ENCODE measurements at places on chromosomes 12 and 14.

- no peak for DNase-seq
Observed at GRCh38 chr14:101583715-101584054, 22.4 kb downstream of the DIO3 start.

DNA sequence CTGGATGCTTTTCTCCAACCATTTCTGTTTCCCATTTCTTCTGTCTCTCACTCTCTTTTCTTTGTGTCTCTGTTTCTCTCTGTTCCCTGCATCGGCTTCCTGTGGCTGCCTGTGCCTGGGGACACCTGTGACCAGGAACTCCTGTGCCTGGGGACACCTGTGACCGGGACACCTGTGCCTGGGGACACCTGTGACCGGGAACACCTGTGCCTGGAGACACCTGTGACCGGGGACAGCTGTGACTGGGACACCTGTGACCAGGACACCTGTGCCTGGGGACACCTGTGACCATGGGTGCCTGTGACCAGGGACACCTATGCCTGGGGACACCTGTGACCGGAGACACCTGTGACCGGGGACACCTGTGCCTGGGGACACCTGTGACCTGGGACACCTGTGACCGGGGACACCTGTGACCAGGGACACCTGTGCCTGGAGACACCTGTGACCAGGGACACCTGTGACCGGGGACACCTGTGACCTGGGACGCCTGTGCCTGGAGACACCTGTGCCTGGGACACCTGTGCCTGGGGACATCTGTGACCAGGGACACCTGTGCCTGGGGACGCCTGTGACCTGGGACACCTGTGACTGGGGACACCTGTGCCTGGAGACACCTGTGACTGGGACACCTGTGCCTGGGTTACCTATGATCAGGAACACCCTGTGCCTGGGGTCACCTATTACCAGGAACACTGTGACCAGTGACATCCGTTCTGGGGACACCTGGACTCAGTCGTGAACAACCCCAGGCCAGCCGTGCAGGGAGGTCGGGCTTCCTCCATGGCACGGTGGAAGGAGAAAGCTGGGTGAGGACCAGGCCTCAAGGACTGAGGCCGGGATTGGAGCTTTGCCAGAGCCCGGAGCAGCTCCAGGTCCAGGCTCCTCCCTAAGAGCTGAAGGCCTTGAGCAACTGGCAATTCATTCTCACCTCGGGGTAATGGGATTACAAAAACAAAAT is 23.4 kb upstream of the FBRSL1 start:
- no peak for DNase-seq

GRCh38 chr12:57631566-57632072 is 1.4 kb downstream of the B4GALNT1 start:
- peak; percentile 24 for DNase-seq

- no peak for DNase-seq
Observed at GRCh38 chr12:27179400-27180214, 64.5 kb upstream of the STK38L start.

DNA sequence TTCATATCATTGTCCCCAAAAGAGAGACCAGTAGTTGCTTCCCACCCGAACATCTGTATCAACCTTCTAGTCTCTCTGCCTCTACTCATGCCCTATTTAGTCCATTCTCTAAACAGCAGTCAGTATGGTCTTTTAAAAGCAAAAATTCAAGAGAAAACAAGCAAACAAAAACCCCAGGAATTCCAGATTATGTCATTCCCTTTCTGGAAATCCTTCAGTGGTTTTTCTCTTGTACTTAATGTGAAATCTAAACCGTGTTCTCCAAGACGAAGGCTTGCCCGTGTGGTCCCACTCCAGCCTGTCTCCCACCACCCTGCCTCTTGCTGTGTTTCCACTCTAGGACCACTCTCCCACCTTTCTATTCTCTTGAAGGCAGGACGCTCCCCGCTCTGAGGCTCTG is 90.8 kb downstream of the TMEM30B start:
- DNase-seq, result no peak

- no peak for DNase-seq
Observed at GRCh38 chr14:63986789-63987533, 134.2 kb downstream of the SYNE2 start.

GRCh38 chr12:1781772-1782171 is 38.6 kb upstream of the LRTM2 start:
- DNase-seq, result no peak

- DNase-seq, result no peak
Observed at GRCh38 chr12:118749646-118750045, 231.7 kb upstream of the SRRM4 start.

- peak; percentile 23 for DNase-seq
Observed at GRCh38 chr12:123971770-123972456, 718 bp downstream of the CCDC92 start.

GRCh38 chr12:30914986-30915591 is 11.5 kb upstream of the TSPAN11 start:
- no peak for DNase-seq

- DNase-seq, result peak; percentile 33
Observed at GRCh38 chr12:13534645-13535398, 338.3 kb downstream of the EMP1 start.

DNA sequence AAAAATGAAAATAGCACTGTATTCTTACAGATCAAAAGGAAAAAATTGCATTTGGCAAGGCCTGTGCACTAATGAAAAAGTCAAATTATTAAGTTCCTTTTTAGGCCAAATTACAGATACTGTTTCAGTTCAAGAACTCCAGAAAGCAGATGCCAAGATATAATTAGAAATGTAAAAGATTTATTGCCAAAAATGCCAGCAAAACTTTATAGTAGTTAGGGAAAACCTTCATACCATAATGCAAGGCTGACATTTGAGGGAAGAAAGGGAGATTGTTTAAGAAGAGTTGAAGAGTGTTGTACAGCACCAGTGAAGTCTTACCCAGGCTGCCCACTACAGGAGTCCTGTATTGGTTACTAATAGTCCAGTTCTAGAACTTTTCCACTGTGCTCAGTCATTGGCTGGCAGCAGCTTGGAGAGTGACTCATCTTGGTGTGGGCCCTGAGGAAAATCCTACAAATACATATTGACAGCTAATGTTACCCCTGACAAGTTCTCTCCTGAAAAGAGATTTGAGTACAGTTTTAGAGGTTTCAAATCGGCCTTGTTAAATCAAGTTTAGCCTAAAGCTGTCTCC is 600.4 kb downstream of the C12orf50 start:
- no peak for DNase-seq

DNA sequence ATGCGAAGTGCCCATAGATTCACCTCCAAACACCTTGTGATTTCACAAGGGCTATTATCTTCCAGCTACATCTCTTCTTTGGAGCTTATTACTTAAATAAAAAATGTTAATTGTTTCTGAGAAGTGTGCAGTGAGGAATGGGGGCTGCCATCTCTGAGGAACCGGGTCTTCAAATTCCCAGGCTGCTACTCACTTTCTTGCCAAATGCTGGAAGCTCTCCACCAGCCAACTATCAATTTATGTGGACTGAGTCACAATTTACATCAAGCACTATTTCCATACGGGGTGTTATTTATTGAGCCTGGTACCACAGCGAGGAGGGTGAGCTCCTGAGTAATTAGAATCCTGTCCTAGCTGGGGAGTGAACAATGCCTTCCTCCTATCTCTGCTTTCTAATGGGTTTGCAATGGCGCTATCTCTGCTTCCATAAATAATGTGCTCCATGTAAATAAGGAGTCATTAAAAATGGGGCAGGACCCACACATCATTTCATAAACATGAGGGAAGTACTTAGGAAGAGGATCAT is 898.3 kb downstream of the VRK1 start:
- no peak for DNase-seq

- no peak for DNase-seq
Observed at GRCh38 chr14:38536376-38537038, 280.6 kb upstream of the CLEC14A start.

- DNase-seq, result no peak
Observed at GRCh38 chr14:65075628-65076325, 26.5 kb downstream of the MAX start.

DNA sequence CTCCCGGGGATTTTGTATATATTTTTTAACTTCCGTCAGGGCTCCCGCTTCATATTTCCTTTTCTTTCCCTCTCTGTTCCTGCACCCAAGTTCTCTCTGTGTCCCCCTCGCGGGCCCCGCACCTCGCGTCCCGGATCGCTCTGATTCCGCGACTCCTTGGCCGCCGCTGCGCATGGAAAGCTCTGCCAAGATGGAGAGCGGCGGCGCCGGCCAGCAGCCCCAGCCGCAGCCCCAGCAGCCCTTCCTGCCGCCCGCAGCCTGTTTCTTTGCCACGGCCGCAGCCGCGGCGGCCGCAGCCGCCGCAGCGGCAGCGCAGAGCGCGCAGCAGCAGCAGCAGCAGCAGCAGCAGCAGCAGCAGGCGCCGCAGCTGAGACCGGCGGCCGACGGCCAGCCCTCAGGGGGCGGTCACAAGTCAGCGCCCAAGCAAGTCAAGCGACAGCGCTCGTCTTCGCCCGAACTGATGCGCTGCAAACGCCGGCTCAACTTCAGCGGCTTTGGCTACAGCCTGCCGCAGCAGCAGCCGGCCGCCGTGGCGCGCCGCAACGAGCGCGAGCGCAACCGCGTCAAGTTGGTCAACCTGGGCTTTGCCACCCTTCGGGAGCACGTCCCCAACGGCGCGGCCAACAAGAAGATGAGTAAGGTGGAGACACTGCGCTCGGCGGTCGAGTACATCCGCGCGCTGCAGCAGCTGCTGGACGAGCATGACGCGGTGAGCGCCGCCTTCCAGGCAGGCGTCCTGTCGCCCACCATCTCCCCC is 777 bp downstream of the ASCL1 start:
- DNase-seq, result peak; percentile 61

- DNase-seq, result no peak
Observed at GRCh38 chr12:79023261-79023660, 158.7 kb downstream of the SYT1 start.

- DNase-seq, result no peak
Observed at GRCh38 chr14:23121361-23121771, 2.3 kb upstream of the CEBPE start.

- DNase-seq, result no peak
Observed at GRCh38 chr12:52242442-52243258, 9.6 kb downstream of the KRT7 start.

DNA sequence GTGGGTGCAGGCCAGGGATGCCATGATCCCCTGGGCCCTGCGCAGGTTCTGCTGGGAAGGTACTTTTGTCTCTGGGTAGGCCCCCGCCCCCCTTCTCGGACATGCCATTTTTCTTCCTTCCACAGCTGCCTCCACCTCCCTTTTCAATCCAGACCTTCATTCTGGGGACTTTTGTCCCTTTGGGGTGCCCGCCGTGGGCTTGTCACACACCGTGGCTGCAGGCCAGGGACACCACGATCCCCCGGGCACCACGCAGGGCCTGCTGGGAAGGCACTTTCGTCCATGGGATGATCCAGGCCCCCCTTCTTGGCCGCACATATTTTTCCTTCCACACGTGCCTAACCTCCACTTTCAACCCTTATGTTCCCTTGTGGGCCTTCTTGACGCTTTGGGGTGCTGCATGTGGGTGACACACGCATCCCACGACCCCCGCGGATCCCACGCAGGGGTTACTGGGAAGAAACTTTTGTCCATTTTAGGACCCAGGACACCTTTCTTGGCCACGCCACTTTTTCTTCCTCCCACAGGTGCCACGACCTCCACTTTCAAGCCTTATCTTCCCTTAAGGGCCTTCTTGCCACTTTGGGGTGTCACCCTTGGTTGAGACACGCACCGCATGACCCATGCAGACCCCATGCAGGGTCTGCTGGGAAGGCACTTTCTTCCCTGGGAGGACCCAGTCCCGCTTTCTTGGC is 272.5 kb downstream of the ALG10 start:
- DNase-seq, result no peak

DNA sequence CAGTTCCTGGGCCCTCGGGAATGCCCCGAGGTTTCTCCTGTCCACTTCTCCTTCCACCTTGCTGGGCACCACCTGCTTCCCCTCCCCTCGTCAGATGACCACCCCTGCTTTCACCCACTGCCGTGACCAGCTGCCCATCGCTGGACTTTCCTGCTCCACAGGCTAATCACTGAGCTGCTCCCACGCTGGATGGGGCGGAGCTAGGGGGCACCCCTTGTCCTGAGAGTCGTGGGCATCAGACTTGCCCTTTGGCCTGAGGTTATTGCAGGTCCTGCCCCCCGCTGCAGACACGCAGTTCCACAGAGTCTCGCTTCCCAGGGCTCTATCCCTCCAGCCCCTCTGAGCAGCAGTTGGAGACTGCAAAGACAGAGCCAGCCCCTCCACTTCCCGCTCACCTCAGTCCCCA is 427 bp downstream of the SLC6A12 start:
- no peak for DNase-seq

GRCh38 chr12:85057370-85057963 is 21.3 kb downstream of the LRRIQ1 start:
- DNase-seq, result peak; percentile 9

- DNase-seq, result no peak
Observed at GRCh38 chr14:63632932-63633514, 8.6 kb downstream of the WDR89 start.

DNA sequence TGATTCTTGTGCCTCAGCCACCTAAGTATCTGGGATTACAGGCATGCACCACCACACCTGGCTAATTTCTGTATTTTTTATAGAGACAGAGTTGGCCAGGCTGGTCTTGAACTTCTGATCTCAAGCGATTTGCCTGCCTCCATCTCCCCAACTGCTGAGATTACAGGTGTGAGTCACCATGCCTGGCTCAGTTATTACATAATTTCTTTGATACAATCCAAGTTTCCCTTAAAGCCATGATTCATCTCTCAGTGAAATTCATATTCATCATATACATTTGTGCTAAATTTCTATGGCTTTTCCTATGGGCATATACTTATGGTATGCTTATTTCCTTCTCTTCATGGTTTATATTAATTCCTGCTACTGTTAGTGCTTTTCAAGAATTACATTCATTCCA is 29.1 kb upstream of the PZP start:
- no peak for DNase-seq

DNA sequence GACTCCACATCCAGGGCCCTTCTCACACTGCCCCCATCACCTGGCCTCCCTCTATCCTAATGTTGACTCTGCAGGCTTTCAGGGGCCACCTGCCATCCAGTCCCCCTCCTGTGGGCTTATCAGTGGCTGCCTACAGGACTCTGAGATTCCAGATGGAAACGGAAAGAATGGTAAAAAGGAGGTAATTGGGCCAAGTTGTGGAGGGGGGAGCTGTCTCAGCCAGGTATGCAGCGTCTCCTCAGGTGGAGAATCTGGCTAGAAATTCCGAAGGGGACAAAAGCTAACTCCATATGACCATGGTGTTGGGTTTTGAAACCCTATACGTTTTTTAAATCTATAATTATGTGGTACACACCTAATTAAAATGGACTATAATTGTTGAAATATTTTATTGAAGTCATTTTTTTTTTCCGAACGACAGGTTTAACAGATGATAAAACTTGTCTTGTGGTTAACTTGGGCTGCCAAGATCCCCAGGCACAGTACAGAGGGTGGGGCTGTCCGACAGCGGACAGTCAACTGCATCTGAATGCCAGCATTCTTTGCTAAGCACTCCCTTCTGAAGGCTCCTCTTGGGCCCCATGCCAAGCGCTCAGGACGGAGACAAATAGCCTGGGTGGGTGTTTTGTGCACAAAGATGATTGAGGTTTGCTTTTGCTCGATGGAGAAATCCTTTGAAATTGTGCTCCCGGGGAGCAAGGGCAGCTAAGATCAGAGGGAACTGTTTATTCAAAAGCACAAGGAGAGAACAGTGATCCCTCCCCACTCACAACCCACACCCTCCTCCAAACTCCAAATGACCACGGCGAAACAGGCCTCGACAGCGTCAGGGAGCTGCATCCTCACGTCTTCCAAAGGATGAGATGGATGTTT is 365.6 kb downstream of the BCL11B start:
- DNase-seq, result no peak

GRCh38 chr12:50375802-50376201 is 20.6 kb downstream of the FAM186A start:
- DNase-seq, result no peak

Data from HuH-7 (cell line).